ENCODE measurements at places on chromosomes 6 and 20. TPM values are rescaled to one million over a fixed set of nuclear protein-coding genes. Genes with fewer than 3 reads are reported as not detected.

GRCh38 chr6:69792292-69792691 lies 4.5 kb downstream of the LMBRD1 start:
- no peak for DNase-seq

- no peak for DNase-seq
Observed at GRCh38 chr6:9398767-9399373, 963.5 kb upstream of the SLC35B3 start.

DNA sequence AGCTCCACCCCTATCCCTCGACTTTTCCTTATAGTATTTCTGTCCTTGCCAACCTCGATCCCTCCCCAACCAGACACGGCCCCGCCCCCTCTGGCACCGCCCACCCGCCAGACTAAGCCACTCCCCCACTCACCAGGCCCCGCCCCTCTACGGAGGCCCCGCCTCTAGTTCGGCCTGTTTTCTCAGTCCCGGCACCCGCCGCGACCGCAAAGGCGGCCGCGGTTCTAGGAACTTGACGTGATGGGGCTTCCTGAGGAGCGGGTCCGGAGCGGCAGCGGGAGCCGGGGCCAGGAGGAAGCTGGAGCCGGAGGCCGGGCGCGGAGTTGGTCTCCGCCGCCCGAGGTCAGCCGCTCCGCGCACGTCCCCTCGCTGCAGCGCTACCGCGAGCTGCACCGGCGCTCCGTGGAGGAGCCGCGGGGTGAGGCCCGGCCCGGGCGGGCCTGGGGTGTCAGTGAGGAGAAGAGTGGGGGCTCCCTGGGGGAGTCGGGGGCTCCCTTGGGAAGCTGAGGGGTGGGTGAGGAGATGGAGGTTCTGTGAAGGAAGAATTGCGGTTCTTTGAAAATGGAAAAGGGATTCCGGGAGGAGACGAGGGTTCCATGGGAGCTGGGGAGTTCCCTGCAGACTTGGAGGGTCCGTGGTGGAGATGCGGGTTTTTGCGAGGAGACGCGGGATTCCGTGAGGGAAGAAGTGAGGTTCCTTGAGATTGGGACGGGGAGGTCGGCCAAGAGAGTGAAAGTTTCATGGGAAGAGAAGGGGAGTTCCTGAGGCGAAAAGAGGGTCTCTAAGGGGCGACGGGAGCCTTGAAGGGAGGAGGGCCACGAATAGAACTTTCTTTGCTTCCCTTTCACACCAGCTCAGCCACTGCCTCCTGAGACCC lies at the start of gene ACSS2:
ACSS2 (plus strand) TSS at position 207 of the 877 bp plus-strand sequence; CDS start at position 241, 34 bp downstream.
- DNase-seq: no peak

DNA sequence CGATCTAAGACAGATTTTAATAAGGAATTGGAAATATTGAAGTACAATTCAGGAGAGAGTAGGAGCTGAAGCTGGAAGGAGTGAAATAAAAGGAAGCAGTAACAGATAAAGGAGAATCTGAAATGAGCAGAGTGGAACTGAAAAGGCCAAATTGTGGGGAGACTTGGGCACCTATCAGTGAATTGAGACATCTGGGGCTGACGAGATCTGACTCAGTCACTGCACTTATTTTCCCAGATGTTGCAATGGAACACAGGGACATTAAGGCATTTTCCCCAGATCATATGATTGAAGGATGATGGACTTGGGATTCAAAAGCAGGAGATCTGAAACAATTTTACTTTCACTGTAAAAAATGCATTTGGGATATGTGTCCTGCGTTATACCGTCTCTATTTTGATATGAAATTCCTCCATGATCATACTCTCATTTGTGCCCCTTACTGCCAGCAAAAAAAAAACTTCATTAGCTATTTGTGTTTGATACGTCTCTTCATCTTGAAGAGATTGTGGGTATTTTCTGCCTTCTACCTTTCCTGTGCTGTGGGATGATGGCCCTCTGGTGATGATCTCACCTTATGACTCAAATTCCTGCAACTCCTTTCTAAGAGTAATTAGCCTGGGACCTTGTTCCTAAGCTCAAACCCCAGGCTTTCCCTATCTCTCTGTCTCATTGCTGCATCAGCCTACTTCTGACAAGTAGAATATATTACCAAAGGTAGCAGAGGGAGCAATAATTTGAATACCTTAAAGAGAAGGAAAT lies 278.5 kb upstream of the MAN1A1 start:
- DNase-seq: no peak

GRCh38 chr6:692356-692851 lies 535 bp downstream of the EXOC2 start:
- peak; percentile 72 for DNase-seq

DNA sequence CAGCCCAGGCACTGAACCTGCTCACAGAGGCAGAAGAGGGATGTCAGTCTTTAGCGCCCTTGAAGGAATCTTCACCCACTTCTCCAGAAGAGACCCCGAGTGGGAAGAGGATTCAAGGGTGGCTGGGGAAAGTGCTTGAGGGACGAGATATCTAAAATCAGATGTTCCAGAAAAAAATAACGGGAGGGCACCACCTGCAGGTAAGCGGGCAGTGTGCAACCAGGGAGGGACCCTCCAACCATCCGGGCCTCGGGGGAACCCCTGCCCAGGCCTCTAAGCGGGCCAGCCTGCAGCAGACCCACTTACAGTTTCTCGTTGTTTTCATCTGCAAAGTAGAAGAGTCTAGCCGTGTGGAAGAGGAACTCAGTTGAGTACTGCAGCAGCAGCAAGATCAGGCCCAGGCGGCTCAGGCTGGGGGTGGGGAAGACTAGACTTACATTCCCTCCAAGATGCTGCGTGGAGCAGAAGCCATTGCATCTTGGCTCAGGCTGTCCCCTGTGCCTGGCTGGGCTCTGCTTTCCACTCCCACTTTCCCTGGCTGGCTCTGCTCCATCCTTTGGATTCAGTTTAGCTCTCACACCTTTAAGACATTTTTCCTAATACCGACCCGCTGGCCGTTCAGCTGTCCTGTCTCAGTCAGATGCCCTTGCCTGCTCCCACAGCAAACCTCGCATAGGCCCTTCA lies 71.0 kb downstream of the TRAM2 start:
- no peak for DNase-seq

- DNase-seq: no peak
Observed at GRCh38 chr6:148969603-148970061, 222.8 kb downstream of the UST start.

GRCh38 chr6:26216886-26217713 lies 129.9 kb downstream of the HFE start:
- DNase-seq: peak; percentile 69

DNA sequence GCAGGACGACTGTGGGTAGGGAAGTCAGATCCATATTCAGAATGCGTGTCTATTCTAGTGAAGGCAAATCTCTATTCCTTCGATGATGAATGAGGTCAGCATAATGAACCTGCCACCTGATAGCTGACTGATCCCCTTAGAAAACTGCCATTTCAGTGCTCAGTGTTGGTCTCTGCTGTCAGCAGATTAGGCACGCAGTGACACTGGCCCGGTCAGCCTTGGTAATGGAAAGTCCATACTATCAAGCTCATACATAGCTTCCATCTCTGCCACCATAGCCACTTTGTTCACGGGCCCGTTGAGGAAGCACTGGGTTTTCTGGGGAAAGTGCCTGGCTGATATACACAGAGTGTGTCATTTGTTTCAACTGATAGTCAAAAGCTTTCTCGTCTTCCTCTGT lies 54.0 kb downstream of the C6orf52 start:
- no peak for DNase-seq

DNA sequence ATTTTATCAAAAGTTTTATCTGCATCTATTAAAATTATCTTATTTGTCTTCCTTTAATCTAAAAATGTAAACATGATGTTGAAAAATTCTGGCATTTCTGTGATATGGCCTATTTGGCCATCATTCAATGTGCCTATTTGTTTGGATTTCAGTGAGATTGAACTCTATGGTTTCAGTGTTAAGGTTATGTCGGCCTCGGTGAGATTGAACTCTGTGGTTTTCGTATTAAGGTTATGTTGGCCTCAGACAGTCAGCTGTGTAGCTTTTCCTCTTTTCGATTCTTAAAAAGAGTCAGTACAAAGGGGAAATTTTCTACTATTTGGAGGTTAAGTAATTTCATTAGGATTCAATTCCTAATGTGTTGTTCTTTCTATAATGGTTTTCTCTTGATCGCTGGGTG lies 320.6 kb downstream of the PACRG start:
- no peak for DNase-seq

DNA sequence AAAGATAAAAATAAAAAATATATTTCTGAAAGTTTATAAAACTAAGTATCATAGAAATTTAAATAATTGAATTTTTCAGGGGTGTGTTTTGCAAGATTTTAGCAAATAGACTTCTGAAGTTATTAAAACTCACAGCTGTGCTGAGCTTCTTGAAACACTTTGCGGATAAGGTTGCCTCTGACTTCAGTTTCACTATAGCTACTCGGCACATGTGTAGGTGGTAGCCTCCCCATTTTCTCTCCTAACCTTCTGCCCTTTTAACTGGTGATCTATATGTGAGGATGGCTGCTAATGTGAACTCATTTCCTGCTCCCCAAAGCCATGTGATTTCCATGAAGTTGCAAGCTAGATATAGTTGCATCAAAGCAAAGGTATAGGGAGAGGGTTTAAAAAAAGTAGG lies 129.3 kb upstream of the STMND1 start:
- DNase-seq: no peak

Gene SLC4A11
- total RNA-seq: 0.82 TPM

Gene BHLHE23
- not detected for total RNA-seq

Gene RIPOR2
- total RNA-seq: 7.4 TPM

Gene SIRPB1
- total RNA-seq: 1.8 TPM
